ENCODE measurements at places on chromosomes 2 and 18.

GRCh38 chr18:35851286-35851970 is 121.1 kb upstream of the RMP24 start:
- no peak for DNase-seq

GRCh38 chr18:55390898-55391297 is 197.1 kb downstream of the TCF4 start:
- DNase-seq, result no peak

- no peak for DNase-seq
Observed at GRCh38 chr2:75476761-75477160, 84.0 kb downstream of the EVA1A start.

GRCh38 chr2:159497847-159498246 is 118.5 kb downstream of the BAZ2B start:
- DNase-seq, result no peak

GRCh38 chr18:46856973-46857372 is 60.3 kb downstream of the PIAS2 start:
- DNase-seq, result no peak

- DNase-seq, result no peak
Observed at GRCh38 chr2:180985771-180986395, 5.5 kb downstream of the UBE2E3 start.

DNA sequence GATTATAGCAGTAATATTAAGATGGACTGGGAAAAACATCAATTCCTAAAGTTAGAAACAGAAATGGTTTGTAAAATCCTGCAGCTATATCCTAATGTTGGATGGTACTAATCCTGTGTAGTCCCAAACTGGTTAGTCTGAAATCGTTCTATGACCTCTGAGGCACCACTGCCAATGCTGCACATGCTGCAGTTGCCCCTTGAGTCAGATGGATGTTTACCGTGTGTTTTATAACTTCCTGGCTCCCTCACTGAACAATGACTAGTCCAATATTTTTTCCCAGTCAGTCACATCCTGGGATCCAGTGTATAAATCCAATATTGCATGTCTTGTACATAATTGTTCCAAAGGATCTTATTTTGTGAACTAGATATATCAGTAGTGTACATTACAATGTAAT is 226.7 kb upstream of the PKDCC start:
- no peak for DNase-seq

DNA sequence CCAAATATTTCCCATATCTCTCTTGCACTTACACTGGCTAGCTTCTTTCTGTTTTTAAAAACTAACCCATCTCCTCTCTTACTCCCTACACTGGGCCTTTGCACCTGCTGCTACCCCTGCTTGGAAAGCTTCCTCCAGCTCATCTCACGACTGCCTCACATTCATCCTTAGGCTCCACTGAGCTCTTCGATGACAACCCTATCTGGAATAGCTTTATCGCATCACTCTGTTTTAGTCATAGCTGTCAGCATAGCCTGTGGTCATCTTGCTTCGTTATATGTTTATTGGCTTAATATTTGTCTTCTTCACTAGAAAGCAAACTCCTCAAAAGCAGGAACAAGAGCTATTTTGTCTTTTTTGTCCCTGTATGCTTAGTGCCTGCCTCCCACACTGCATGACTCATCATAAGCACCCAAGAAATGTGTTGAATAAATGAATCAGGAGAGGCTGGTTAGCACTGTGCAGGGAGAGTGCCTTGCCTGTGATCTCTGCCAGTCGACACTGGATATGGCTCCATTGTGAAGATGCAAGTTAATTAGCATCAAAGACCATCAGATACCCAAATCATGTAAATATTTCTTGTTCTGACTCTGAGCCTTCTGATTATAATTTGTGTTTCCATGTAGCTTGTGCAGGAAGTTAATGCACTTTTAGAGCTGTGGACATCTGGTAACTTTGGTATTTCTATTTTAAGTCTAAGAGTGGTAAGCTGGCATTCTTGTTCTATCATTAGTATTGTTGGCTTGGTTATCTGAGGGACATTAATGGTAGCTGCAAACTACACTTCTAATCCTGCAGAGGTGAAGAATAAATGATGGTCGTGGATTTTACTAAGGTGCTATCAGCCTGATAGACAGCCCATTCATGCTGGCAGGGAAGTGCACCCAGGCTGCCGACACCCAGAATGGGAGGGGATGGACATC is 10.3 kb upstream of the DYTN start:
- DNase-seq, result no peak

GRCh38 chr2:33323957-33324356 is 152.5 kb upstream of the RASGRP3 start:
- DNase-seq, result no peak

- DNase-seq, result no peak
Observed at GRCh38 chr2:199922856-199923255, 11.8 kb downstream of the C2orf69 start.

DNA sequence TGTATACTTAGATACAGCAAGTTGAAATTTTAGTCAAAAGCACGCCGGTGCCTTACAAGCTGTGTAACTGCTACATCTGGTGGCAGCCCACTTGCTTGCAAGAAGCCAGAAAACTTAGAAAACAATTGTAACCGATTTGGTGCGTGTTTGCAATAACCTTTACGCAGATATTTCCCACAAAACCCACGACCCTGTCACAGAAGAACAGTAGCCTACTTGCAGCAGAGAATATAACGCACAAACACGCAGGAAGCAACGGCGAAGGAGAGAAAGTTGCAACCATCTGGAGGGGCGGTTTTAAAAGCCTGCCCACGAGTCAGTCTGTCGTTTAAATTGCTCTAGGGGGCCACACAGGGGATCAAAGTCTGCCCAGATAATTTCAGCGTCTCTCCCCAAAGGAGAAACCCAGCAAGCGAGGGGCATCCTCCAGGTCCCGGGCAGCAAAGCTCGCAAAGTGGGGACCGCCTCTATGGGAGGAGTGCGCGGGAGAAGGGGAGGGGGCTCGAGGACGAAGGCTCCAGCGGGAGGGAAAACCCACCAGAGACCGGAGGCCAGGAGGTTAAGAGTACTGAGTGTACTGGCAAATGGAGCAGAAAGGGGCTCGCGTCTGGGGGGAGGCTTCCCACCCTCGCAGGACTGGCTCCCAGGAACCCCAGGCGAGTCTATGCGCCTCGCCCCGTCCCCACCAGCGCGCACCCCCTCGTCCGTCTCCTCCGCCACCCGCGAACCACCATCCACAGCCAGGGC is 1.1 kb downstream of the TLK1 start:
- peak; percentile 22 for DNase-seq

GRCh38 chr18:59002974-59003594 is 136.6 kb upstream of the SEC11C start:
- no peak for DNase-seq

DNA sequence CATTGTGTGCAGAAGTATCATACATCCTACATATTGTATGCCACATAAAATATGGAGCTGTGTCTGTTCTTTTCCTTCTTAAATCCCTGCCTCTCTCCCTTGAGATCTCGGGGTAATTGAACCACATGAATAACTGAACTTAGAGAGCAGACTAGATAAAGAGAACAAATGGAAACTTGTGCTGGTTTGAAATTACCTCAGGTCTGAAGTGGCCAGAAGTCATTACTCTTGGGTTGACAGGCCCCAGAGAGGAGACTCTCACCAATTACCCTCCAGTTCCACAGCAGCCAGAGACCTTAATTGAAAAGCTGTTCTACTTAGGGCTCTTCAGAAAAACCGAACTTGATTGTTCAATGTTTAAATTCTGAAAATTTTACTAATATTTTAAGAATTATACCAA is 5.0 kb upstream of the ADAM17 start:
- DNase-seq, result no peak

- DNase-seq, result no peak
Observed at GRCh38 chr2:164581050-164581449, 40.2 kb downstream of the GRB14 start.

- DNase-seq, result peak; percentile 39
Observed at GRCh38 chr2:196927376-196928225, 1.1 kb upstream of the PGAP1 start.

GRCh38 chr2:134683561-134684112 is 35.2 kb downstream of the TMEM163 start:
- no peak for DNase-seq

- no peak for DNase-seq
Observed at GRCh38 chr2:236545814-236546480, 23.7 kb upstream of the ACKR3 start.

- DNase-seq, result no peak
Observed at GRCh38 chr2:214088536-214088935, 322.3 kb upstream of the VWC2L start.

GRCh38 chr2:60857056-60857455 is 24.3 kb upstream of the REL start:
- no peak for DNase-seq

DNA sequence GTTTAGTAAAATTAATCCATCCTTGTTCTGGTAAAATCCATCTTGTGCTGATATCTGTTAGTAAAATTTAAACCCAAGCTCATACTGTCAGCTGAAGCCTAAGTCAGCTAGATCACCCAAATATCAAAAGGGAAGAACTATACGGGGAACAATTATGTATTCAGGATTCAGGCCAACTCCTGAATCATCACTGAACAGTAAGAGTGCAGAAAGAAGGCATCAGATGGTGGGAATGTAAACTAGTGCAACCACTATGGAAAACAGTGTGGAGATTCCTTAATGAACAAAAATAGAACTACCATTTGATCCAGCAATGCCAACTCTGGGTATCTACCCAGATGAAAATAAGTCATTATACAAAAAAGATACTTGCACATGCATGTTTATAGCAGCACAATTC is 81.8 kb downstream of the RAPGEF4 start:
- no peak for DNase-seq

GRCh38 chr2:181307203-181307991 is 149.8 kb upstream of the ITGA4 start:
- DNase-seq, result no peak

GRCh38 chr2:192243488-192243887 is 48.8 kb upstream of the TMEFF2 start:
- DNase-seq, result no peak

DNA sequence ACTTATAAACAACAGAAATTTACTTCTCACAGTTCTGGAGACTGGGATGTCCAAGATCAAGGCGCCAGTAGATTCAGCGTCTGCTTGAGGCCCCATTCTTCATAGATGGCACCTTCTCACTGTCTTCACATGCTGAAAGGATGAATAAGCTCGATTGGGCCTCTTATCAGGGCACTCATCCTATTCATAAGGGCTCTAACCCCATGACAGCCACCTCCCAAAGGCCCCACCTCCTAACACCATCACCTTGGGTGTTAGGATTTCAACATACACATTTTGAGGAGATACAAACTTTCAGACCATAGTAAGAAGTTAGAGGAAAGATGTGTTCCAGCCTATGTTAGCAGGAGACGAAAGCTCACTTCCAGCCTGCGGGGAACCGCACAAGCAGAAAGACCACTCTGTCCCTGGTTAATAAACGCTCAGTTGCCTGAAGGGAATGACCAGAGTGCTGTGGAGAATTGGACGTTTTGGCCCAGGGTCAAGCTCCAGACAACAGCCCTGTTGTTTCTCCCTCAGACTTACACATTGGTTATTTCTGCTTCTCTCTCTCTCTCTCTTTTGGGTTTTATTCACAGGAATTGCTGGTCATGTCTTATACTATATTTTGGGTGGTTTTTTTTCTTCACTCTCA is 90.3 kb downstream of the MAPRE2 start:
- DNase-seq, result no peak

- no peak for DNase-seq
Observed at GRCh38 chr2:119255760-119256581, 32.3 kb downstream of the STEAP3 start.

DNA sequence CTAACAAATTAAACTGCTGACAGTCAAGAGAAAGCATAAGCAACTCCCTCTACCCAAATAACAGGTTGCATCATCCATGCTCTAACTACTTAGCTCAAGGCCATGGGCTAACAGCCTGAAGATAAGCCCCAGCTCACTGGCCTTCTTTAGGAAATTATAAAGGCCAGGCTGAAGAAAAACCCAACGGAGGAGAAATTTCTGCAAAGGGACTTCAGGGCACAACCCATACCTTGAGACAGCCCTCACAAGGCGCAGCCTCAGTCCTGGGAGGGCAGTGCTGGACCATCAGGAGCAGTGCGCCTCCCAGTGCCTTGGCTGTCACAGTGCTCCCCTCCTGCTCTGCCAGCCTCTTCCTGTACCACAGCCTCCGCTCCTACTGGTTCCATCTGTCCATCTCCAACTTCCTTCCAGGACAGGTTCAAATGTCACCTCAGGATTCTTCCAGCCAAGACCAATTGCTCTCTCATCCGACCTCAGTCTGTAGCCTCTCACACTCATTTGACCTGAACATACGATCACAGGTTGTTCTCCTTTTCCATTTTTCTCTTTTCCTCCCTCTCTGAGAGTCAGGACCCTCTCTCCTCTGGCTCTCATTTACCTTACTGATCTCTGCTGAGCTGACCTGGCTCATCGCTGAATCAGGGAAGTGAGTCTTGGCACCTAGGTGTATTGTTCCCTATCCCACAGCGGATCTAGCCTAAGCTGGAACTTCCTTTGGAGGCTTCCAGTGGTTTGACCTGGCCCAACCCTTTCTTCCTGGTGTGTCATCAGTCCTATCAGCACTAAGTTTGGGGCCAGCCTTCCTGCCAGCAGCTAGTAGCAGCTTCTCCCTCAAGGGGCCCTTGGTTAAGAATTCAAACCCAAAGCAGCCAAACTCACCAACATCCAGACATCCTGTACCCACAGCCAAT is 1.9 kb downstream of the MCFD2 start:
- no peak for DNase-seq

DNA sequence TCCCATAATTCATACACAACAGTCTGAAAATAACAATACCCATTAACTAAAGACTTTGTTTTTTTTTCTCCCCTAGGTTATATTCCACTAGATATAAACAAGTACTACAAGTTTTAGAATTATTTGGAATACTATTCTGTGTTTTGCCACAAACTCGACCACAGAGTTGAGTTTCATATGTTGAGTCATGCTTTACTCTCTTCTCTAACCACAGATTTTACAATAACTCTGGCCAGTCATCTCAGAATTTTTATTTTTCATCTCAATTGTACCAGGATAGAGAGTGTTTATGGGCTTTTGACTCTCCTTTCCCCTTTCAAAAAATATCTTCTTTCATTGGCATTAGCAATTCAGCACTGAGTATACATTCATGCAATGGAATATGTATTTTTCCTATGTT is 348.7 kb upstream of the GALNT5 start:
- no peak for DNase-seq

- DNase-seq, result no peak
Observed at GRCh38 chr2:145044491-145044890, 524.6 kb upstream of the ZEB2 start.

GRCh38 chr18:54530285-54530684 is 60.8 kb upstream of the DYNAP start:
- no peak for DNase-seq

DNA sequence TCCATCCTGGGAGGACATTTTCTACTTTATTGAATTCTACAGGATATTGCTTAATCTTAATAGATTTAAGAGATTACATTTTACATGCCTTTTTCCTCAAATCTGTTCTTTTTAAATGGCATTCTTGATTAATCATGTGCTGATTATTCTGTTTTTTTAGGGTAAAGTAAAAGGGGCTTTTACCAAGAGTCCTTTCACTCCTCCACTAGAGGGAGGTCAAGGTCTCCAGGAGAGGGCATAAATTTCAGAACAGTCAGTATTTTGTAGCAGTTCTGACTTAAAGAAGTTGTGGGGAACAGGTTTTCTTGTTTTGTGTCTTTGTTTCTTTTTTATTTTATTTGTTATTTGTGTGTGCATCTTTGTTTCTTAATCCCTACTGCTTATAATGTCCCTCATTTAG is 25.4 kb downstream of the WDR75 start:
- no peak for DNase-seq

GRCh38 chr2:50355891-50356290 is 676.0 kb downstream of the NRXN1 start:
- no peak for DNase-seq
